SK-N-DZ (cell line): ENCODE measurements at places on chromosomes 2 and 18.

GRCh38 chr2:20501974-20502373 is 55.1 kb downstream of the RHOB start:
- no peak for DNase-seq

DNA sequence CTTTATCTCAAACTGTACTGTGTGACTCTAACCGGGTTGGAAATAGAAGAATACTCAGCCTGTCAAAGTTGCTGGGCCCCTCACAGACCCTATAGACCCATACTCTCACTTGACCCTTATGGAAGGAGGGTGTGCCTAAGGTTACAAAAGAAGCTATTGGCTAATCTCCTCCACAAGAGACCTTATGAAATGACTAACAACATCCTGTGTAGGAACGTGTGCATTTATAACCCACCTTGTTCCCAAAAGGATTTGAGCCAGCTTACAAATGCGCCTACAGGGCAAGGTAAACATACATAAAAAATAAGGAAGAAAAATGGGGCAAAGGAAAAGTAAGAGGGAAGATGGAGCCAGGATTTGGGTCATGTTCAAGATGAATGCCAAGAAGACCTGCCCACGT is 225.4 kb upstream of the SMAD2 start:
- DNase-seq = no peak

DNA sequence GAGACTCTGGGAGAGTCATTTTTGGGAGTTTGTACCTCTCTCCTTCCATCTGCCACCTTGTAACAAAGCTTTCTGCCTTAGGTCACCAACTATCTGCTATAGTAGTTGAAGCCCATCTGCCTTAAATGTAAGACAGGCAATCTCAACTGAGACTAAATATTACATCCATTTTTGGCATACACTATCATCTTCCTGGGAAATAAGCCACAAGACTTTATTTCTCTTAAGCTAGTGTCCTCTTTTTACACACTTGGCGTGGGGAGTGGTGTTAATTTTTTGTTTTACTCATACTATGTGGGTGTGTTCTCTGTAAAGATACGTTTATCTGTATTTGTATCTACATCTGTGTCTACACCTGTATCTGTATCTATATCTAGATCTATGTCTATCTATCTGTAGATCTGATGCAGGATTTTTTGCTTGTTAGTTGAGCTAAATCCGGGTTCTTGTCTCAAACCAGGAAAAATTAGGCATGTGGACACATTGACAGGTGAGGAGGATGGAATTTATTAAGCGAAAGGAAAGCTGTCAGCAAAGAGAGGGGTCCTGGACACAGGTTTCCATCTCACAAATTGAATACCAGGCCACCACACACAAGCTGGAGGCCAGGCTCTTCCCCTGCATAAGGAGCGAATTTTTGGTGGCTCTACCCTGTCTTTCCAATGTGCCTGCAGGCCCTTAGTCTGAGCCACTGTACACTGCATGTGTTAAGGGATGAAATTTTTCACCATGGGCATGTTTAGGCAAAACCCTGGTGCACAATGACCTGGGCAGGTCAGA is 64.8 kb upstream of the RND3 start:
- no peak for DNase-seq

DNA sequence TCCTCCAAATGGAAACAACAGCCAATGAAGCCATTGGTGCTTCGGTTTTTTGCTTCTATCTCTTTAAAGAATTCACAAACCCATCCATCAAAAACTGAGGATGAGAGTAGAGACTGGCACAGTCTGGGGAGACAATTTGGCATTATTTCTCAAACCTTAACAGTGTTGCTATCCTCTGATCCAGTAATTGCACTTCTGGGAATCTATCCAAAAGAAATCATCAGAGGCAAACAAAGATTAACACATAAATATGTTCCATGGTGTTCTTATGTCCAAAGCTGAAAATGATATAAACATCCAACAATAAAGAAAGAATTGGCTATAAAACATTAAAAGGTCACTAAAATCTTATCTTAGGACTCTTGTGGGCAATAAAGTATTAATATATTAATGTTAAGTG is 35.1 kb downstream of the REEP1 start:
- DNase-seq = no peak

- DNase-seq = no peak
Observed at GRCh38 chr2:236803621-236804020, 234.0 kb downstream of the ACKR3 start.

GRCh38 chr2:88871336-88871735 is 179.9 kb downstream of the RPIA start:
- DNase-seq = no peak

DNA sequence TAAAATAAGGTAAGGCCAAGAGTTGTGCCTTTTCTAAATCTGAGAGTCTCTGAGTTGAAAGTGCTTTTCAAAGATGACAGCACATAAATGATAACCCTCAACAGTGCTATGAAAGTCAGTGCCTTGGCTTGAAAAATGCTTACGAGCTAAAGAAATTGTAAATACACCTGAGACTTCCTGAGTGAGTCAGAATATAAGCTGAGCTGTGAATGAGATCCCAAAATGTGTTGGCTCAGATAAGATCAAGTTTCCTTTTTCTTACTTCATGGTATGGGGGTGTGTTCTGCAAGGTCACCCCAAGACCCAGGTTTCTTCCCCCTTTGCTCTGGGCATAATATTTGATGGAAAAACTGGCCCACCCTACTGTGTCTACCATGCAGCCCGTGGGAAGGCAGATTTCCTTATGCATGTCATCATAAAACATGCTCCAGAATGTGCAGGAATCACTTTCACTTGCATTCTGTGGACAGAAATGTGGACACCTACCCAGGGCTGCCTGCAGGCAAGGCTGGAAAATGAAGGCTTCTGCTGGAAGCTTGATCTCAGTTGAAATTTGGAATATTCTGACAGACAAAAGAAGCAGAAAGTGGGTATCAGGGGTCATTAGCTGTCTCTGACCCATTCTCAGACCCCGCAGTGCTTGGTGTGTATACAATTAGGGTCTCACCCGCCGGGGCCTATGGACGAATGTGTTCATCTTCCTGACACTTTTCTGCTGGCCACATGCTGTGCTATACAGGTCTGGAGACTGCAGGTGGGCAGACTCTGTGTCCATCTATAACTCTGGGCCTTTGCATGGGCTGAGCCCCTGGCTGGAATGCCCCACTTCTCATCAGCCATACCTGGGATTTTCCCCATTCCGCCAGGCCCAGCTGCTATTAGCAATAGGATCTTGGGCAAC is 212.6 kb downstream of the SH3RF3 start:
- no peak for DNase-seq

GRCh38 chr2:46283693-46284092 is 13.5 kb upstream of the EPAS1 start:
- no peak for DNase-seq

DNA sequence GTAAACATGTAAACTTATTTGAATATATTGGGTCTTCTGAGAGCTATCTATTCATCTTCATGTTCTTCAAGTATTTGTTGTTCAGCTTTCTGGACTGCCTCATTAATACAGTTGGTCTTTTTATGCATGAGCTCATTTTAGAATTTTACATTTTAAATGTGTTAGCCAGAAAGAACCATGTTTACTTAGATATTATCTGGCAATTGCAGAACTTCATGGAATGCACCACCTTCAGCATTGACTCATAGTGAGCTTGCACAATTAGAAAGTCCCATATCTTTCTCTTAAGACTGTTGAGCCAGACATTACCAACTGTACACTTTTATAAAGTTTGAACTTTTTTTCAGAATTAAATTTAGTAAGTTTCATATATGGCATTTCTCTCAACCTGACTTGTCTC is 536.7 kb downstream of the RIT2 start:
- no peak for DNase-seq

GRCh38 chr2:122737429-122738077 is 982.1 kb downstream of the TSN start:
- DNase-seq = no peak

DNA sequence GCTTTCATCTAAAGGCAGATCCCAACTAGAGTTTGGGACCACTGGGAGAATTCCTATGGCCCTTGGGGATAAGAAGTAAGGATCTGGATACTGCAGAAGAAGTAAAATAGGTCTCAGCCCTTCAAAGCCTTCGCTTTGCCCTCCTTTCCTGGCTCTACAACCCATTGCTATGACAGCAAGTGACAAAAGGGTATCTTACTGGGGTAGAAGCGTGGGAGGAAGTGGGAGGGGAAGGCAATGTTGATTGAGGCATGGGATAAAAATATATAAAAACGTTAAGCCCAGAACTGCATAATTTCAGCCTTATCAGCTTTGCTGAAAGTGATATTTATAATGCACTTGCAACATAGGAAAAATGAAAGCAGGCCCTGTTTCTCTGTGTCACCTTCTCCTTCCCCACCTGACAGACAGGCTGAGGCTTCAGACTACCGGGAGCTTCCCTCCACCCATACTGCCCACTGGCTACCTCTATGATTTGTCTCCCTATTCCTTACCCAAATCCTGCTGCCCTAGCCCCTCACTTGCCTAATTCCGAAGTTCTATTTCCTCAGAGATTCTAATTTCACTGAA is 14.9 kb upstream of the SOS1 start:
- DNase-seq = no peak

- DNase-seq = no peak
Observed at GRCh38 chr2:214742119-214742518, 67.4 kb downstream of the BARD1 start.

GRCh38 chr2:73172963-73173362 is 29.4 kb upstream of the NOTO start:
- no peak for DNase-seq

DNA sequence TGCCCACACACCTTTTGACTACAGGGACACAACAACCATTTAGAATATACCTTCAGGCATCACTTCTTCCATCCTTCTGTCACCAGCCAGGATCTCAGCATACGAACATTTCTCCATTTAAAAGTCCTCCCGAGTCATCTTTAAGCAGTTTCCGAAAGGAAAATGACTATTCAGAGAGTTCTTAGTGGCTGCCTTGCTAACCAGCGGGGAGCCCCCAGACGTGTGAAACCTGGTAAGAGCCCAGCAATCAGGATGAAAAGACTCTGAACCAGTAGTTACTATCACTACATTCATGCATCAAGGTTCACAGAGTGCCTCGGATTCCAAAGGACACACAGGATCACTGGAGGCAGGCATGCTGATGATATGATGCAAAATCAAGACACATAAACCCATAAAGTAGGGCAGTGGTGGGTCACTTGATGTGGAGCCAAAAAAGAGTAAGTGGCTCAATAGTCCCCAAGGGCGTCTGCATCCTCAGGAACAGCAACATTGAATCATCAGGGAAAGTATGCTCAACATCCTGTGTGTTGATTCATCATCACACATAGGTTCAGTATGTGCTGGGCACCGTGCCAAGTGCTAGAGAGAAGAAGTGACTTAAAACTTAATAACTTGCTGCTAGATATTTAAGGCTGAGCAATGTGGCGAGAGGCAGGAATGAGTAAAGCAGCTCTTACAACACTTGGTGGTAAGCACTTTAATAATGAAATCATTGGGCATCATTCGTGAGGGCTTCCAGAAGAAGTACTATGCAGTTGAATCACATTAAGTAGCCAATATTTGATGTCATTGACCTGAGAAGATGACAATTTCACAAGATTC is 4.4 kb downstream of the CCL20 start:
- DNase-seq = no peak

DNA sequence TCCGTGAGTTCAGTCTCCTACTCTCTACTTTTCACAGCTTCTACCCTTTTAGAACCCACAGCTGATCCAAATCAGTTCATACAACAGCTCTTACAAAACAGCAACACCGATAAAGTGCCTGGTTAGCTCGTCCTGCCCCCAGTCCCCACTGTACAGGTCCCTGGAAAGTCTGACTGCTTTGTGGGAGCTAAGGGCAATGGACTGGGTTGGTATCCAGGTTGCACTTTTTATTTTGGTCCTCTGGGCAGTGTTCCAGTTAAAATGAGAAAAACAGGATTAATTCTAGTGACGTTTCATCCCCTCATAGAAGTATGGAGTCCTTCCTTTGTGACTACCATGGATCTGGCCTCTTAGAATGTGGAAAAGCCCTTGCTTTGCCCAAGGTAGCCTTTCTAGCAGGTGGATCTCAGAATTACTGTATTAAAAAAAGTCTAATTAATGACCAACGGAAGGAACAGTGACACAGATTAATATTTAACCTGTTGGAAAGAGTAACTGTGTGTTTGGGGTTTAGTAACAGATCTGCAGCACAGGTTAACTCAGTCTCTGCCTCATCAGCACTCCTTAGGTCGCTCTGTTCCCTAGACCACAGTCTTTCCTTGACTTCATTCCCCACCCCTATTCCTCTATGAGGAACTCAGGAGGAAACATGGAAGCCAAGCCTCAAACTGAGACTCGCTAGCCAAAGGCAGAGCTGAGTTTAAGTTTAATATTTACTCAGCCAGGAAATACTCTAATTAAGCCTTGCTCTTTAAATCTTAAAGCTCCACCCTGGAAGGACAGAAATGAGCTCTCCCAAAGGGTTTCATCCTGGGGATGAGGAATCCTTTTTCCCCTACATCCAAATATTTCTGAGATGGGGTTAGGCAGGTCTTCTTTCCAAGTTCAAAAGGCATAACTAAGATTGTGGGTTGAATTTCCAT is 52.8 kb upstream of the ITGA6 start:
- DNase-seq = no peak

- peak; percentile 42 for DNase-seq
Observed at GRCh38 chr2:218721488-218721887, 10.9 kb downstream of the TTLL4 start.

DNA sequence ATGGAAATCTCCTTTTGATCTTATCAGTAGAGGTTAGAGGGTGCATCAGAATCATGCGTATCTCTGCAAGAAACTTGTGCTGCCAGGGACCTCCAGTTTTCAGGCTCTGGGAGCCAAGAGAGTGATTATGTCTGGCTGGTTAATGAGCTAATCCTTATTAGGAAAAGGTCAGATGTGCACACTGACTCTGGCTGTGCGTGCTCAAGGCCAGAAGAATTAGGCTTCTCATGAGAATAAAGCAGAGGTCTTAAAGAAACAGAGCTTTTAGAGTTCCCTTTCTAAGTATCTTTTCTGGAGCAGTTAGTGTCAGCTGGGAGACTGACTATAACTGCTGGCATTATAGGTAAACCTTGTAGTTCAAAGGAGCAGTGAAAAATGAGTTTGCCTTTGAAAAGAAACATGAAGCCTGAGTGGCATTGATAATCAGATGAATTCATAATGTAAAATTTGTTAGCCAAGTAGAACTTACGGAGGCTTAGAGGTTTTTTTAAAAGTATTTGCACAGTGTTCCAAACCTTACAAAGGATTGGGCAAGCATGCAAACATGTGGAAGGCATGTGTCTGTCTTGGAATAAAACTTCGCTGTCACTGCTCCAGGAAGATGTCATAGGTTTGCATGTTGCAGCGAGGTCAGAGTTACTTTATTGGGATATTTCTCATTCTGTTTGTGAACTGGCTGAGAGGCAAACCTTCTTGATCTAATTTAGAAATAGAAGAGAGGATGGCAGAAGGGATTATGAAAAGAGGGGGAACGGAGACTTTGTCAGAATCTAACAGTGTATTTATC is 151.7 kb downstream of the ARHGAP28 start:
- no peak for DNase-seq

DNA sequence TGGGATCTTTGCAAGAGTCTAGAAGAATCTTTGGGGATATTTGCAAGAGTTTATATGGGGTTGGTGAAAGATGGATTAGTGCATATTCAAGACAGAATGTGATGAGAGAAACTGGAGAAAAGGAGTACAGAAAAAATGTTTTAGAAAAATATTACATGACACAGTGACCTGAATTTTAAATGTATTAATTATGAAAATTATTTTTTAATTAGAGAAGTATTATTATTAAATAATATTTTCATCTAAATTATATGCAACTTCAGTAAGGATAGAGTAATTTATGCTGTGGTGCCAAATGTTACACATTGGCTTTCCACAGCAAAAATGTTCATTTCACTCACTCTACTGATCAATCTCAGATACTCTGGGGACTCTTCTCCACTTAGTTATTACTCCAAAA is 1442.8 kb upstream of the SLC39A10 start:
- no peak for DNase-seq

GRCh38 chr2:127083819-127084503 is 23.0 kb downstream of the BIN1 start:
- DNase-seq = no peak
